Stimulated activated CD4-positive, alpha-beta T cell treated with anti-CD3 and anti-CD28 coated beads, TNF-alpha, amount 100 ng/mL, for 4 hours (primary cell): ENCODE measurements at places on chromosomes 4 and X.

- no peak for DNase-seq
Observed at GRCh38 chr4:3369781-3370674, 71.7 kb upstream of the HGFAC start.

GRCh38 chr4:146062340-146062739, 113.2 kb upstream of the LSM6 start:
- no peak for DNase-seq

DNA sequence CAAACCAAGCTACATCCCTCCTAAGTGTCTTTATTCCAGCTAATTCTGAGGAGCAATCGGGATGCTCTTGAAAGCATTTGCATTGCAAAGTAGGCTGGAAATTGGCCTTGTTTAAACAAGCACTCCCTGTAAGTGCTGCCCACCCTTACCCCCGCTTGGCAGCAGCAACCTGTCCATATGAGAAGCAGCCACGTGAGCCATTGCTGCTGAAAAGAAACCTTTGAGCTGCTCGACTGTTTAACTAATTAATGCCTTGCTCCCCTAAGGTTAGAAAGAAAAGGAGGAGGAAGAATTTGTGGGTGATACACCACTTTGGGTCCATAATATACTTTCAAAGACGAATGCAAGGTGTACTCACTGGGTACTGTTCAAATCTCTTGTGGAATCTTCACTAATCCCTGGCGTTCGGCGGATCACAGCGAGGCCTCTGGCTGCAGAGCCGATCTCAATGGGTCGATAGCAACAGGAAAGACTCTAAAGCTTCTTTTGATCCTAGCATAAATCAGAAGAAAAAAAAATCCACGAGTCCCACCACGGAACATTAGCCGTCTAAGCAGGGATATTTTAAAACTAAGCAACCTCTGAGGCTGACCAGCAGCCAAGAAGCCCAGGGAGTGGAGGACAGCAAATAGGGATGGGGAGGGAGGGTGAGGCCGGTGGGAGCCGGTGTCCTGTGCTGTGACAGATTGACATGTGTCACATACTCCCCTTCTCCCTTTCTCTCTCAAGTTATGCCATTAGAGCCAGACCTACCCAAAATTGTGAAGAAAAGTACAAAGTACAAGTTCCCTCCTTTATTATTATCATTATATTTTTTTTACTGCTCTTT, 37.2 kb upstream of the MGST2 start:
- no peak for DNase-seq

DNA sequence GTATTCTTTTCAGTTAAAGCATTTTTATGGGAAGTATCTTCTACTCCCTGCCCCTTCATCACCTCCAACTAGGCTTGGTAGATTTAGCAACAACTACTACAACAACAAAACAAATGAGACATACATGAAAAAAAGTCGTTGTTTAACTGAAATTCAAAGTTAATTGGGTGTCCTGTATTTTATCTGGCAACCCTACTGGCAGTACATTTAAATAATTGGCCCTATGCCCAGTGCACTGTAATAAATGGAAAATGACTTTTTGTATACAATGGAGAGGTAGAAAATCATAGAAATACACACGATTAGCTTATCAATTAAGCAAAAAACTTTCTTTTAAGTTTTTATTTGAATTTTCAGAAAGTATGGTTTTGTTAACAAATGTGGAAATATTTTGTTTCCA, 21.4 kb upstream of the CLGN start:
- DNase-seq, result no peak

GRCh38 chrX:23341452-23341851, 6.8 kb downstream of the PTCHD1 start:
- DNase-seq, result no peak

DNA sequence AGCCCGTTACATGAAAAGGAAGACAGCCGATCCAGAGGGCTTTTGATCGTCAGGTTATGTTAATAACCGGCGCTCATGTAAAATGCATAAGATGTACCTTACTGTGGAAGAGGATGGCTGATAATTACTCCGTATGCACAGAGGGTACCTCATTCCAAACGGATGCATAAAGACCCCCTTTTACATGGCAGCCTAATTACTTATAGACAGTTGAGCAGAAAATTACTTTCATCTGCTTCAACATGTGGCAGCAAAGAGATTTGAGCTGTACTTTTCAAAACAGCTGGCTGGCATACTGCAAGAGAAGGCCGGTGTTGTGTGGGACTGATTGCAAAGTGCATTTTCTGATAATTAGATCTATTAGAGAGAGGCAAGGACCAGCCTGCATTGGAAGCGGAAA, 103.4 kb downstream of the SHOX start:
- no peak for DNase-seq

GRCh38 chrX:148928811-148929210, 428.4 kb downstream of the AFF2 start:
- DNase-seq, result no peak

DNA sequence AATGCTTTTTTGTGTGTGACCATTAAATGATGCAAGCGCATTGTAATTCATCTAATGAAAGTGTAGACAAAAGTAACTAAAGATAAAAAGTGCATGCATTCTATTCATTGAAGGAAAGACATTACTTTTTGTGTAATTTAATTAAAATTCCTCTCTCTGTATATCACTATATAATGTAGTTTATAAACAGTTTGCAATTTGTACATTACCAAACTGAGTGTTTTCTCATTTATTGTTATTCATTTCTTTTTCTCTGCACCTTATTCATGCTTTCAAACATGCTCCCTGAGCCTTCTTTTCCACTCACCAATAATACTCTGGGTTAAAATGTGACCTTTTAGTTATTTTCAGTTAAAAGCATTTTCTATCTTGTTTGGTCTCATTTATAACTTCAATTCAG, 713.7 kb upstream of the AADAT start:
- no peak for DNase-seq

DNA sequence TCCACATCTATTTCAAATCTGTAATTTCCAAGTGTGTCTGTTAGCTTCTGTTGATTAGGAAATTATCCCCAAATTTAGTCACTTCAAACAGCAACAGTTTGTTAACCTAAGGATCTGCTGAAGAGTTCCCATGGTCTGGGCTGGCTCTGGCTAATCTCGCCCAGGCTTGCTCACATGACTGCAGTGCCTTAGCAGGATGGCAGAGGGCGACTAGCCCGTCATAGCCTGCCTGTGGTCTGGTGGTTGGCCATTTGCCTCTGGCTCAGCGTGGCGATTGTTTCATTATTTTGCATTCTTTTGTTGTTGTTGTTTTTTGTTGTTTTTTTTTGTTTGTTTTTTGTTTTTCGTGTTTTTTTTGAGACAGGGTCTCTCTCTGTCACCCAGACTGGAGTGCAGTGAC, 264.0 kb downstream of the TRIML1 start:
- DNase-seq, result no peak

DNA sequence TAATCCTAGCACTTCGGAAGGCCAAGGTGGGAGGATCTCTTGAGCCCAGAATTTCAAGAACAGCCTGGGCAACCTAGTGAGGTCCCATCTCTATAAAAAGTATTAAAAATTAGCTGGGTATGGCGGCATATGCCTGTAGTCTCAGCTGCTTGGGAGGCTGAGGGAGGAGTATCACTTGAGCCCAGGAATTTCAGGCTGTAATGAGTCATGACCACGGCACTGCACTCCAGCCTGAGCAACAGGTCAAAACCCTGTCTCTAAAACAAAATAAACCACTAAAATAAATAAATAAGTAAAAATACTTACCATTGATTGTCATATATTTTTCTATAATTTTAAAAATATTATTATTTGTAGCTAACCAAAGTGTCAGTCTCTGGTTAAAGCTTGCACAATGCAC, 315.6 kb upstream of the SMIM31 start:
- no peak for DNase-seq

DNA sequence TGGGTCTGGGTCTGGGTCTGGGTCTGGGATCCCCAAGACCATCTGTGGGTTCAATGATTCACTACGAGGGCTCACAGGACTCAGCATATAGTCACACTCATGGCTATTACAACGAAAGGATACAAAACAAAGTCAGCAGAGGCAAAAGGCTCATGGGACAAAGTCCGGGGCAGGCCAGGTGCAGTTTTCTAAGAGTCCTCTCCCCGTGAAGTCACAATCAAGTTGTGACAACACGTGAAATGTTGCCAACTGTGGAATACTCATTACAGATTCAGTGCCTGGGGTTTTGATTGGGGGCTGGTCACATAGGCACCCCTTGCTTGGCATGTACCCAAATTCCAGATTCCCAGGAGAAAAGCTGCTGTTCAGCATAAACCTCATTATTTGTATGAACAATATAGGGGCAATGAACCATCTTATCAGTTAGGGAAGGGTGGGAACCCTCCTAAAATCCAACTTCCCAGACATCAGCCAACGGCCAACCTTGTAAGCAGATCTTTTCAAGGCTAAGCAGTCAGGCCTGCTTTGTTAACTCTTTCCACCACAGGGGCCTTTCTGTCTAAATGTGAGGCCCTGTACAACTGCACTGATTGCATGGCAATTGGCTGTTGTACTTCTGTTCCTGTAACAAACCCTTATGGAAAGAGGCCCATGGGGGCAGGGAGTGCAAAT, 58.2 kb upstream of the DIPK2B start:
- DNase-seq, result no peak

DNA sequence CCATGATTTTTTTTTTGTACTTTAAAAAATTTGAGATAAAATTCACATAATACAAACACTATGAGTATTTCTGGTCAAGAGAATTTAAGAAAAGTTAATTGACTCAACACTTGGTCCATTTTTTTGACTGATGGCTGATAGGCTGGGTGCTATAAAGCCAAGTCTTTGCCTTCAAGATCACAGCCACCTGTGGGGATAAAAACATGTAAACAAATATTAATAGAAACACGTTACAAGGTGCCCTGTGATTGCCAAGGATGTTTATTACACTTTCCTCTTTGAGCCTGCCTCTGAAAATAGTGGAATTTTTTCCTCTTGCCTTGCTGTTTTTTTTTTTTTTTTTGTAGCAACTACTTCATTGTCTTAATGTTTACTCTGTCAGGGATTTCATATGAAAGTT, 63.3 kb downstream of the FHIP1A start:
- no peak for DNase-seq

DNA sequence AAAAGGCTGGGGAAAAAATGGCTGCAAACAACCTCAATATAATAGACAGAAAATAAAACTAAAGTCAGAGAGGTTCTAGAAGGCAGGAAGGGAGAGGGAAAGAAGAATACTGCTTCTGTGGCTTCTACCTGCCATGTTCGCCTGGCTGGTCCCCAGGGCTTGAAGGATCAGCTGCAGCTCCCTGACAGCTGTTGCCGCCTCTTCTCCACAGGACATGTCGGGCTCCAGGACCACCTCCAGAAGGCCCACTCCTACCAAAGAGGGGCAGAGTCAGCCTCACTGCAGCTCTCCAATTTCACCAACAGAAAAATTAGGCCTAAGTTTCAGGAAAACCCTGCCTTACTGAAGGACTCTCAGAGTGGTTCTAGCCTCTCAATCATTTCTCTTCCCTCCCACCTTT, 44.9 kb downstream of the GATB start:
- DNase-seq, result no peak

DNA sequence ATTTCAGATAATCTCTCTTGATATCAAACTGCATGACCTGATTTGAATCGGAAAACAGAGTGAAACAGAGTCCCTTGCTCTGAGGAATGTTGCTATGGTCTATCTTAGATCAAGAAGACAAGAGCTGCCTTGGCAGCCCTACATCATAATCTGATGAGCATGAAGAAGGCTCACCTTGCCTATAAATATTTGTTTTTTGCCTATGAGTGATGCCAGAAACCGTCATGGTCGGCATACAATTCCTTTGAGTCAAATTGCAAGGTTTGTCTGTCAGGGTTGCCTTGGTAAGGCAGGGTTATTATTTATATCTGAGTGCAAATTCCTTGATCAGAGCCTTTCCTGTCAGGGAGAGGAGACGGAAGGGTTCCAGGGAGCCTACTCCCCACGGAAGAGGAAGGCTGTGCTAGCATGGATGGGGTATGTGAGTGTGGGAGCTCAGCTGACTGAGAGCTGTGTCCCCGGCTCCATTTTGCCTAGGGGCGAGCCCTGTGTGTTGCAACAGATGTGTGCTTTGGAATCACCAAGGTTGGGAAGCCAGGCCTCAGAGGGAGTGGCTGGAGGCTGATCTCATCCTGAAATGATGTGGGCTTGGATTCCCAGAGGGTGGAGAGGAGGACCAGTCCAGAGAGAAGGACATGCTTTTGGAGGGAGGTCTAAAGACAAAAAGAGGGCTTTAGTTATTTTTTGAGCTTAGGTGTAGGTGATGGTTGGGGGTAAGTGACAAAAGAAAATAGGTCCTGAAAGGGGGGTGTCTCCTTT, 43.6 kb downstream of the RTL9 start:
- DNase-seq, result no peak

DNA sequence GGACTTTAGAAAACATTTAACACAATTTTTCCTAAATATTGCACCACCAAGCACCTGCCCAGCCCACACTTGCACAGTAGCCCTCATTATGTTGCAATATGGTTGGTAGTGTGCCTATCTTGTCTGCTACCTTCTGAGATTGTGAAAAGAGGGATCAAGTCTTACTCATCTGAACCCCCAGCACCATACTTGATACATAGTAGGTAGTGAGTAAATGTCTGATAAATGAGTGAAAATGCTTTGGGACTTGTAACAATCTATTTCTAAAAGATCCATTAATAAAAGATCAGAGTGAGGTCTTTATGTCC, 118.4 kb upstream of the MED14 start:
- DNase-seq, result no peak

DNA sequence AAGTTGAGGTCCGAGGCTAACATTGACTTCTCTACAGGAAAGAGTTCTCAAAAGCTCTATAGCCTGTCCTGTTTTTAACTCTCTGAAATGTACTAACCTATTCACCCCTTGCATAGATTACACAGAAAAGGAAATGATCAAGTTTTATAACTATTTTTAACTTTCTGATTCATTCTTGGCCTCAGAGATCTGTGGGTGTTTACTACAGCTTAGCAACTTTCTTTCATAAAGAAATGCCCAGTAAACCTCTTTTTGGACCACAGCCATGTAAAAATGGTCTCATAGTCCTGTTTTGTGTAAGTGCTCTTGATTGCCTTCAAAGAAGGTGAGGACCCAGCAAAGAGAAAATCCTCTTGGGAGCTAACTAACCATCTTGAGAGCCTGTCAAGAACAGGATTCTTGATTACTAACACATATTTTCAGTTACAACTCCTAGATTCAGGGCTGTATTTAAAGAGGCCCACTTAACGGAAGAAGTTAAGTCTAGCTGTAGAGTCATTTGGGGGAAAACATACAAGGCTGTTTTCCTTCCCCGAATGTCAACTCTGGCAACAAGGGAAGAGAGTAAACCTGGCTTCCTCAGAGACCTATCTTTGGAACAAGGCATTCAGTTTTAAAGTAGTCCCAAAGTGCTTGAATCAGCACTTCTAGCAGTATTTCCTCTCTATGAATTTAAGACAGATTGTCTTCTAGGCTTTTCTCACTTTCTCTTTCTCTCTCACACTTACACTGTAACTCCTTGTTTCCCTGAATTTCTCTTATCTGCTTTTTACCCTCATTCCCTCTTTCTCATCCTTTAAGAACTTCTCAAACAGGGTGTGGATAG, 78.2 kb downstream of the IL21 start:
- DNase-seq, result no peak

GRCh38 chr4:23234716-23235115, 542.0 kb downstream of the GBA3 start:
- no peak for DNase-seq

GRCh38 chr4:173381610-173382009, 10.9 kb downstream of the SAP30 start:
- DNase-seq, result no peak
